ENCODE measurements at places on chromosomes 11 and 22.

DNA sequence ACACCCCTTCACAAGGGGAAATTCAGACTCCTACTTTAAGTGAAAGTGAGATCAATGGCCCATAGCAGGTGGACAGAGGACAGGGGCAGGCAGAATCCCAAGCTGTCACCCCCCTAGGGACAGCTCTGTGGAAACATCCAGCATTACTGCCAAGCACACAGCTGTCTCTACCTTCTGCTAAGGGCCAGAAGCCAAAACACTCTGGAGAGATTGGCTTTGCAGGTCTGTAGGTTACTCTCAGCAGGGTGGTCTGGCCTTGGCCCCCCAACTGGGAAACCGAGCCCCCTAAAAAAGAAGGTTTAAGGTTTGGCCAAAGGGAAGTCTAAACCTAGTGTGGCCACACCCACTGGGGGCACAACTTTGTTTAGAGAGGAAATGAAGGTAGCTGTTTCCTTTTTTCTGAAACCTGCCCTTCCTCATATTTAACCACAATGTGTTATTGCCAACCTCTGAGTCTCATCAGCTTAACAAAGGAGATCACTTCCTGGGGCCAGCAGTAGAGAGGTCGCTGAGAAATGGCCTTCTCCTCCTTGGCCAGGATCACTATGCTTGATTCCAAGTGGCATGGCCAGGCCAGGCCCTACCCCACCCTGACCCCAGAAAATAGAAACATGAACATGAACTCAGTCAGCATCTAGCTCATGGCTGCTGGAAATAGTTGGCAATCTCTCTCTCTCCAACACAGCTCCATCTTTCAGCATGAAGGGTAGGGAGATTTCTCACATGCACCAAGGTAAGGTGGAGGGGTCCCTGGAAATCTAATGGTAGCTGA, 25.9 kb upstream of the SCARF2 start:
- no peak for DNase-seq

GRCh38 chr11:45146072-45147016, at the start of gene PRDM11:
PRDM11 (plus strand) TSS chr11:45146639; CDS start chr11:45181767, 35,128 bp downstream.
- DNase-seq = no peak

DNA sequence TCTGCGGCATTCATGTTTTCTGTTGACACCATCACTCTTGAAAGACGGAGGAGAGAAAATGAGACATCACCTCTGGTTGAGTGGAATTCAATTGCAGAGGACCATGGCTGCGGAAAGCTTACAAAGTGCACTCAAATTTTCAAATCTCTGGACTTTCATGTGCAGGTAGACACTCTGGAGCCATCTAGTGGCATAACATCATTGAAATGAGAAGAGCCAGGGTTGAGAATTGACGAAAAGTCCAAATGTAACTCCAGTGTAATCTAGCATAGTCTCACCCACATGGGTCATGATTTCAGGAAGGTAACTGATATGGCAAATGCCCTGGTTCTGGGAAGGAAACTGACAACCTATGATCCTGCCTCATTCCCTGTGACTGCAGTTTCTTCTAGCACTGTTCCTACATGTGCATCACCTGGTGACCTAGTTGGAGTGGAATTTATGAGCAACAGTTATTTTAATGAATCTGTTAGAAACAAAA, 687.8 kb downstream of the KCNA4 start:
- DNase-seq = no peak

- DNase-seq = no peak
These were observed 904.2 kb upstream of the RAG2 start for GRCh38 chr11:37502202-37502601.

DNA sequence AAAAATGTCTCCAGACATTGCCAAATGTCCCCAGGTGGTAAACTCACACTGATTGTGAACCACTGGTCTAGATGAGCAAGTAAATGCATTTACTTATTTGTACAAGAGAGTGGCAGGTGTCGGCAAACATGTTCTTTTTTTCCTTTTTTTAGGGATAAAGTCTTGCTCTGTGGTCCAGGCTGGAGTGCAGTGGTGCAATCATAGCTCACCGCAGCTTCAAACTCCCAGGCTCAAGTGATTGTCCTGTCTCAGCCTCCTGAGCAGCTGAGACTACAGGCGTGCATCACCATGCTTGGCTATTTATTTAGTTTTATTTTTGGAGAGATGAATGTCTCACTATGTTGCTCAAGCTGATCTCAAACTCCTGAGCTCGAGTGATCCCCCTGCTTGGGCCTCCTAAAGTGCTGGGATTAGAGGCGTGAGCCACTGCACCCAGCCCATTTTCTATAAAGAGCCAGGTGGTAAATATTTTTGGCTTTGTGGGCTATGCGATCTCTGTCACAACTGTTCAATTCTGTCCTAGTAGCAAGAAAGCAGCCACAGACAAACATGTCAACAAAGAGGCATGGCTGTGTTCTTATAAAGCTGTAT, 1.4 kb downstream of the VPREB1 start:
- no peak for DNase-seq

GRCh38 chr11:113942256-113942655, 32.7 kb upstream of the HTR3A start:
- DNase-seq = no peak

DNA sequence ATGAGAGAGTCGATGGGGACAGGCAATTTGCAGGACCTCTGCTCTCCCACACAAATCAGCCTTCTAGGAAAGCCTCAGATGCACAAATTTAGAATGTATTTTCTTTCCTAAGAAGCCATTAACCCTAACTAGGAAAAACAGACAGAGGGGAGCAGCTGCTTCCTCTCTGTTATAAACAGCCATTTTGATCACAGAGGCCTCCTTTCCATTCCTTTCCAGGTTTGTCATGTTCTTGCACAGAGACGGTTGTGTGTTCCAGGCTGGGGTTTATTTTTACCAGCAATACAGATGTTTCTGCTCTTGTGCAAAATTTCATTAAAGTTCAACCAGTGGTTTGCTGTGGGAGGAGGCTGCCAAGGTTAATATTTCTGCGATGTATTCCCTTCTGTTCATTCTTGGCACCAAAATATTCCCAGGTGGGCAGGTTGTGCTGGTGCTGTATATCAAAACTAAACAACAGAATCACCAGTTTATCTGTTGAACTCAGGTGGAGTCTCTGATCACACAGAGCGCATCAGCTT, 90.2 kb downstream of the NAV2 start:
- no peak for DNase-seq

DNA sequence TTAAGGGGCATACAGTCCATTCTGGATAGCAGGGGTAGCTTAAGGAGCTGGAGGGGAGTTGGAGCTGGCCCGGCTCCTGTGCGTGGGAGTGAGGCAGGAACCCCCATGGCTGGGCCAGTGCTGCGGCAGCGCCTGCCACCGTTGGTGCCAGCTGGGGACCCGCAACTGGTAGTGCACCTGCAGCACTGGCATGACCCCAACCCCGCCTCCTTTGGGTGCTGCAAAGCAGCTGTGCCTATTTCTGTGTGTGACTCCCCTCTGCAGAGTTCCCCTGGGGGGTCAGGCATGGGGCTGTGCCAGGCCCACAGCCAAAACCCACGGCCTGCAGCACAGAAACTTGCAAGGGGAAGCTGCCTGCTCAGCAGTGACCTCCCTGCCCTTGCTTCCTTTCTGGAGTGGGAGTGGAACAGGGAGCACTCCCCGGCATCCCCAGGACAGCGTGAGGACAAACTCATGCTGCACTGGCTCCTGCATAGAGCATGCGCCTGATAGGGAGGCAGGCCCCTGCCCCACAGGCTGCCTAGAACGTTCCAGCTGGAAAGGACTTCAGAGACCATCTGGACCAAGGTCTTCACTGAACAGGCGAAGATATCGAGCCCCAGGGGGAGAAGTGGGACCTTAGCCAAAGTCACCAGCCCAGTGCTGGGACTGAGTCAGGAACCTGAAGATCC, 26.2 kb upstream of the RAB1B start:
- no peak for DNase-seq

- DNase-seq = no peak
These were observed 702.8 kb downstream of the TBC1D22A start for GRCh38 chr22:47465222-47465621.

DNA sequence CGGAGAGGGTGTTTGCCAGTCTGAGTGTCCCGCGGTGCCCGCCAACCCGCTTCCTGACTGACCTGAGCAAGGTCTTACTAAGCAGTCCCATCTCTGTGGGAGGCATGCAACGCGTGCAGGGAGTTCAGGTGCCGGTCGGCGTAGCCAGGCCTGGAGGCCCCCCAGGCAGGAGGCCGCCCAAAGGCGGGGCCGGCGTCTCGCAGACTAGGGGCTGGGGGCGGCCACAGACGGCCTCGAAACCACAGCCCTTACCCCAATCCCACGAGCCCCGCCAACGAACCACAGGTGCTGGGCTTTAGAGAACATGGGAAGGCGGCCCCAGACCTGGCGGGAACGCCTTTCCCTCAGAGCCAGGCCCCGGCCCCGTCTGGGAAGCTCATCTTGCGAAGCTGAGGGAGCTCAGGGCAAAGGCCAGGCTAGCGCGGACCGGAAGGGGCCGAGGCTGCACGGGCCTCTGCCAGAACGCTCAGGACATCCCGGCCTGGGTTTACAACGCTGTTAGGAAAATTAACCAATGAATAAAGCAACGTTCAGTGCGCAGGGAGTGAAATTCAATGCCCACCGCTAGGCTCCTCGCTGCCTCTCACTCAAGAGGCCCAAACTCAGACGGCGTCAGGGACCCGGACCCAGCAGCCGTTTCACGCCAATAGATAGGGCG, 2.1 kb upstream of the MTFP1 start:
- no peak for DNase-seq

- no peak for DNase-seq
These were observed 3.7 kb downstream of the YWHAH start for GRCh38 chr22:31948002-31948401.

GRCh38 chr22:38628444-38628843, 27.7 kb downstream of the FAM227A start:
- DNase-seq = no peak

DNA sequence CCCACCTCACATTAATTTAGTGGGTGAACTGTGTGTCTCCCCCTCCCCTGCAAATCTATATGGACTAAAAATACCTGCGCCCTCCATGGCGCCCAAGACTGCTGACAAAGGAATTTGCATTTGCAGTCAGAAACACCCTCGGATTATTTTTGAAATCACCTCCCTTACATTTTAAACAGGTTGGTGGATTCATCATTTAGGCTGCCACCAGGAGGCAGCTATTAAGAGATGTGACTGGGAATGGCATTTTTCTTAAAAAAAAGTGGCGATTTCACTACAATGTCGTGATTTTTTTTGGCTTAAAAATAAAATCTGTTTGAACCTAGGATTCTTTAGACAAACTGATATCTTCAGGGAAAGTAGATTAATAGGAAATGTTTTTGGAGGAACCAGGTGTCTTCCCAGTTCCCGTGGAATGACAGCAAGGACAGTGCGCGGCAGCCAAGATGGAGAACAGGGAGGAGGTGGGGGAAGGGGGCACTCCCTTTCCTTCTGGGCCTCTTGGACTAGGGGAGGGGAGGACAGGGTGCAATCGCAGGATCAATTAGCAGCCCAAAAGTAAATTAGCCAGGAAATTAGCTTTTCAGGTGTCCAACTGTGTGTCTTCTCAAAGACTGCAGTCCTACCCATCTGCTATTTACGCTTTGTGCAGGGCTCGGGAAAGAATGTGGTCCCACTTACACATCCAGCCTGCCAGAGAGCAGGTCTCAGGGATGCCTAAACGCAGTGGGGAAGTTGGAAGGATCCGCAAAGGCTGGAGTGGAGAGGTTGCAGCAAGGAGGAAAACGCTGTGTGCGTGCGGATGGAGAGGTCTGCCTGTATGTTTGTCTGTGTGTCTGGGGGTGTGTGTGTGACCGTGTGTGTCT, 496.4 kb downstream of the NTM start:
- no peak for DNase-seq

DNA sequence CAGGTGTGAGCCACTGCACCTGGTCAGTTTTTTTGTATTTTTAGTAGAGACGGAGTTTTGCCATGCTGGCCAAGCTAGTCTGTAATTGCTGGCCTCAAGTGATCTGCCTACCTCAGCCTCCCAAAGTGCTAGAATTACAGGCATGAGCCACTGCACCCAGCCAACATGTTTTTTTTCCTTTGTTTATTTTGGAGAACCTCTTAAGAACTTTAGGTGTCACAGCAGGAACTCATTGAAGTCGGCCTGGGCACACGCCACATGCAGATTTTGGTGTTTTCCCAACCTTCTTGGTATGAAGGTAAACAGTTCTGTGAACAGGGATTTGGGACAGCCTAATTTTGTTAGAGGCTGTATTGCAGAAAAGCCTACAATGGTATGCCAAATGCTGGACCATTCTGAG, 9.4 kb downstream of the DIXDC1 start:
- DNase-seq = no peak

- no peak for DNase-seq
These were observed at the start of gene OR4S2 for GRCh38 chr11:55648027-55648426. OR4S2 (plus strand) TSS chr11:55648327; CDS start chr11:55650904, 2,577 bp downstream.

DNA sequence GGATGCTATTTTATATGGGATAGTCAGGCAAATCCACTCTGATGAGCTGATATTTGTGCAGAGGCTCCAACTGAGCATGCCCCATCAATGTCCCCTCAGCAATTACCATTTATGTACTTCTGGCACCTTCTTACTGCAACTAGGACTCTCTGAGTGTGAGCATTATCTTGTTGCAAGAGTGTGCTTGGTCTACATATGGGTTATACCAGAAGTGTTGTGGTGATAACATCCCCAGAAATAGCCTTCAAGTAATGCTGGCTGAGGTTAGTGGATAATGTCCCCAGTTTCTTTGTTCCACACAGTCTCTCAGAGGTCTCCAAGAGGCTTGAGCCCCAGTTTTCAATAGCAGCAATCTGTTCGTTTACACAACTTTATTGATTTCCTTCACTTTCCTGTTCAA, 408.6 kb downstream of the JRKL start:
- DNase-seq = no peak

DNA sequence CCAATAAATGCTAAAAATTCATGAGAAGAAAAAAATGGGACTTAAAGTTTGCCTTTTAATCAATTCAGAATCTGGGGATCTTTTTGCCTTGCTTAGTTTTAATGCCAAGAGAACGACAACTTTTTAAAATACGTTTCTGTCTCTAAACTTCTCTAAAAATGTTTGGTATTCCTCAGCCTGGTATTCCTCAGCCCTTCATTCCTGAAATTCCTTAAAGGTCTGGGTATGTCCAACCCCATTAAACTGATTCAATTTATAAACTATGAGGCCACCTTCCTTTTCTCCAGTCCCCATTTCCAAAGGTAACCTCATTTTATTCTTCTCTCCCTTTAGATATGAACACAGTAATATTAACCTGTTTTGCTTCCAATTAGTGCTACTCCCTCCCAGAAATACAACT, 16.6 kb downstream of the POLA2 start:
- no peak for DNase-seq
